Stimulated activated CD4-positive, alpha-beta T cell treated with anti-CD3 and anti-CD28 coated beads, Interleukin-15, amount 100 ng/mL, for 1 hour (primary cell): ENCODE measurements at places on chromosomes 4 and X.

GRCh38 chr4:113434247-113434587 is 327.3 kb downstream of the CAMK2D start:
- no peak for DNase-seq

GRCh38 chr4:107468812-107469211 is 251.2 kb downstream of the PAPSS1 start:
- no peak for DNase-seq

GRCh38 chr4:184471881-184472613 is 2.3 kb downstream of the IRF2 start:
- DNase-seq = no peak

DNA sequence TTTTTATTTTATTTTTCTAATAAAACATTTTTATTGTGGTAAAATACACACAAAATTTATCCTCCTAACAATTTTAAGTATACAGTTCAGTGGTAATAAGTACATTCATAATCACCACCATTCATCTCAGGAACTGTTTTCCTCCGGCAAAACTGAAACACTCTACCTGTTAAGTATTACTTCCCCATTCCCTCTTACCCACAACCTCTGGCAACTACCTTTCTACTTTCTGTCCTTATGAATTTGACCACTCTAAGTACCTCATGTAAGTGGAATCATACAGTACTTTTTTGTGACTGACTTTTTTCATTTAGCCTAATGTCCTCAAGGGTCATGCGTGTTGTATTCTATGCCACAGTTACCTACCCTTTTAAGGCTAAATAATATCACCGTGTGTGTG is 21.1 kb upstream of the HSFX4 start:
- no peak for DNase-seq

DNA sequence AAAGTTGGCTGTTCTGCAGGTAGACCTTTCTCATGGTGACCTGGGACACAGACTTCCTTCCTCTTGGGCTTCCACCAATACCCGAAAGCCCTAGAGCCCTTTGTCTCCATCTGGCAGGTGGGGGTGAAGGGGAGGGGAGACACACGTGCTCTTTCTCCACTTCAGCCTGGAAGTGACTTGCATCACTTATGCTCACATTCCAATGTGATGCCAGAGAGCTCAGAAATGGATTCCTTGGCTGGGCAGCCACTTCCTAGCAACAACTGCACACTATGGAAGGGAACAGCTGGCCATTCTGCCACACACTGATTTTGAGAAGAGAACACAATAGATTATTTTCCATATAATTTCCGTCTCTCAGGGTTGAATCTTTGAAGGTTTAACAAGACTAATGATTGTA is 36.3 kb downstream of the C4orf51 start:
- no peak for DNase-seq

DNA sequence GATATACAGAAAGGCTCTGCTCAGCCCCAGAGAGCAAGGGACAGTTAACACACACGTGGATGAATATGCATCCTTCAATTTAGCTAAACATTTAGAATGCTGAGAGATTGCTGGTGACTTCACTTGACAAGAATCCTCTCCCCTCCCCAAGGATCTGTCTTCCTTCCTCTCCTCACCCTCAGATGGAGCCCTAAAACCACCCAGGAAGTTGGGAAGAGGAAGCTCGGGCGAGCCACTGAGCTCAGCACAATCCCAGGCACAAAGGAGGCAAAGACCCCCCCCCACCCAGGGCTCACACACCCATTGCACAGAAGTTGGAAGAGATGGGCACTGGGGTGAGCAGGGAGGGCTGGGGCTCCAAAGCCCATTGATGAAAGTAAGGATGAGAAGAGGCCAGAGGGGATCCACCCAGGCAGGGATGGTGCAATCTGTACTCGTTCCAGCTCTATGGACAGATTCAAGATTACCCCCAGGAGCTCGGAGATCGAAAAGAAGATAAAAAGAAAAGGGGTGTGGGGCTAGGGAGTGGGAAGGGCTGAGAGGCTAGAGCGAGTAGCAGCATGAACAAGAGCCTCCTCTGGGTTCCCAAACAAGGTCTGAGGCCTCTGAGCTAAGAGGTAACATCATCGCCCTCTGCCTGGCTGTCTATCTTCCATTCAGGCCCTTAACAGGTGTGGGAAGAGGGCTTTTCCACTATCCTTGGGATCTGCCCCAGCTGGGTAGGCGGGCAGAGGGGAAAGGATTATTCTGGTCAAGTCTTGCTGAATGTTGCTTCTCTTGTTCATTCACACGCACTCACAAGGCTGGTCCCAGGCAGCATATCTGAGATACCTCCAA is 1.2 kb downstream of the TFE3 start:
- no peak for DNase-seq
